Urinary bladder (tissue), 4 donors: ENCODE measurements at places on chromosomes 7 and 10. TPM values are rescaled to one million over a fixed set of nuclear protein-coding genes. Genes with fewer than 3 reads are reported as not detected.

- DNase-seq: no peak
Observed at GRCh38 chr10:117162093-117163060, 24.3 kb upstream of the VAX1 start.

DNA sequence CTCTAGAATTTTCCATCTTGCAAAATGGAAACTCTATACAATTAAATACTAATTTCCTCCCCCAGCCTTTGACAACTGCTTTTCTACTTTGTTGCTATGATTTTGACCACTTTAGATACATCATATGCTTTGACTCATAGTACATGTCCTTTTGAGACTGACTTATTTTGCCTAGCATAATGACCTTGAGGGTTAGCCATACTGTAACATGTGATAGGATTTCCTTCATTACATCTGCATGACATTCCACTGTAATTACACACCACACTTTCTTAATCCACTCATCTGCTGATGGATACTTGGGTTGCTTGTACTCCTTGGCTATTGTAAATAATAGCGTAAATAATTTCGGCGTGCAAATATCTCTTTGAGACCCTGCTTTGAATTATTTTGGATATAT is 127.7 kb downstream of the JAZF1 start:
- DNase-seq: no peak

The SPDYE11 gene
- not detected for total RNA-seq

DNA sequence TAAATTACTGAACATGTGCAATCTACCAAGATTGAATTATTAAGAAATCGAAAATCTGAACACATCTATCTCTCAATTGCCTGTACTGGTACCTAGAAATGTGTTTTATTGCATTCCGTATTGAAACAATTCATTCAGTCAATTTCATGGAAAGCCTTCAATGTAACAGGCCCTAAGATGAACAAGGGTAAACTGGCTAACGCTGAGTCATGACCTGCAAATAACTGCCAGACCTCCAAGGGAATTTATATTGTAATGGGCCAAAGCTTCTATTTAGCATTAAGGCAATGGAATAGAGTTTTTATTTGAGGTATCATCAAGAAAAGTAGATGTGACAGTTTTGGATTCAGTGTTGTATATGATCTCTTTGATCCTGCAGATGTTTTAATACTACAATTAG is 49.9 kb upstream of the CD36 start:
- DNase-seq: no peak

DNA sequence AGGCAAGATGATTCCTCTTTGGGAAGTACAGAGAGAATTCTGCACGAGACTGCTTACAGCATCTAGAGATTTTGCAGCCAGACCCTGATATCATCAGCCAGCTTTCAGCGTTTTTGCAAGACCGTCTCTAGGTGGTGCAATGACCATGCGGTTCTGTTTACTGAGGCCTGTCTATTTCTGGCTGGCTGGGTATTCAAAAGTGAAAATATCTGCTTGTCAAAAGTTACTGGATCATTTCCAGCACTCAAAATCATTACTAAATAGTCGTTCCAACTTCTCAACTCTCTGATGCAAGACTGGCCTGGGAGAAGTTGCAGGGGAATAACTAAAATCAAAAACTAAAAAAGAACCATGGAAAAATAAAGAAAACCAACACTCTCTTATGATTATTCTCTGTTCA is 240.1 kb downstream of the ELMO1 start:
- DNase-seq: peak; percentile 71

The CSGALNACT2 gene
- 39.8 TPM for total RNA-seq

DNA sequence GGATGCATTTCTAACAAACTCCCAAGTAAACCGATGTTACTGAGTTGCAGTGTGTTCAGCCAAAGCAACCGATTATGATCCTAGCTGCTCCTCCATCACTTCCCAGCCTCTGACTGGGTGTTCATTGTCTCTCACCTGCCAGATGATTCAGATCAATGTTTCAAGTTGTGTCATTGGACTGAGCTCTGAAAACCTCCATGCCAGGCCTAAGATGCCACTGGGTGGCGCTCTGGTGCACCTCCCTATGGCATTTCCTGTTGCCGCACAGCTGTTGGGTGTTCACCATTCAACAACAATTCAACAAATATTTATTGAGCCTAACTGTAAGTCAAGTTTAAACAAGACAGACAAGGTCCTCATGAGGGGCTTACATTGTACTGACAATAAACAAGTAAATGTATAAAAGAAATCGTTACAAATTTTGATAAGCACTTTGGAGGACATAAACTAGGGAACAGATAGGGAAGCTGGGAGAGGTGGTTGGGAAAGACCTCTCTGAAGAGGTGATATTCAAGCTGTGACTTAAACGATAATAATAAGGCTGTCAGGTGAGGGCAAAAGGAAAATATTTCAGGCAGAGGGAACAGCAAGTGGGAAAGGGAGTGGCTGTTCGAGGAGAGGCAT is 22.8 kb downstream of the RGR start:
- DNase-seq: no peak

DNA sequence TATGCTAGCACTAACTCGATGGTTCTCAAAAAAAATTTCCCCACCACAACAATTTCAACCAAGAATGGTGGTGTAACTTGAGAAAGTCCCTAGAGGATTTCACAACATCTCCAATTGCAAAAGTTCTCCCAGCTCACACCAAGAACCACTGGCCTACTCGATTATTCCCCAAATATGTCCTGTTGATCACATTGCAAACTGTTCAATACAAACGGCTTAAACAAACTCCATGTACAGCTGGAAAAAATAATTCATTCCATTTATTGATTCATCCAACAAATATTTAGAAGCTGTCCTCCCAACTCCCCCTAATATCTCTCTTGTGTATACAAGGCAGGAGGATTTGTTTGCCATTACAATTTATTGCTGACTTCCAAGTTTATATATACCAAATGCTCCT is 19.1 kb downstream of the TMEM176B start:
- no peak for DNase-seq

DNA sequence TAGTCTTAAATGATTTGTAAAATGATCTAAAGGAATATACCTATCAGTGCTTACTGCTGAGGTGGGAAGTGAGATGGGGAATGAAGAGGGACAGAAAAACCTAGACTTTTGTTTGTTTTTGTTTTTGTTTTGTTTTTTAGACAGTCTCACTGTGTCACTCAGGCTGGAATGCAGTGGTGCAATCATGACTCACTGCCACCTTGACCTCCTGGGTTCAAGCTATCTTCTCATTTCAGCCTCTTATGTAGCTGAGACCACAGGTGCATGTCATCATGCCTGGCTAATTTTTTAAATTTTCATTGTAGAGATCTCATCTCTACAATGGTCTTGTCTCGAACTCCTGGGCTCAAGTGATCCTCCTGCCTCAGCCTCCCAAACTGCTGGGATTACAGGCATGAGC is 116.4 kb upstream of the SEM1 start:
- no peak for DNase-seq

The MPP7 gene
- total RNA-seq: 31.2 TPM

DNA sequence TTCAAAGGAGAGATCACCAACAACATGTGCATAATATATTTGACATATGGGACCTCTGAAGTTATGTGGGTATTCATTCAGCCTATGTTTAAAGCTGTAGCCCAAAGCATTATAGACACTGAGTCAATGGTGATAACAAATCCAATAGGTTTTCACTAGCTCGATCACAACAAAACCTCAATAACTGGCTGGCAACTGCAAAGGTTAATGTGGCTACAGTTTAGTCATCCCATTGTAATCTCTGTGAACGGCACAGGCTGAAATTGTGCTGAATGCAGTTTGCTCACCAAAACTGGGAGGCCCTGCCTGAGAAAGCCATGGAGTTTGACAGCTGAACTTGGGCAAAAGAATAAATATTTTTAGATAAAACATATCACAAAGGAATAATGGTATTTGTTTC is 152.4 kb upstream of the ADO start:
- DNase-seq: no peak

The CFAP69 gene
- total RNA-seq: 19.1 TPM

The GPNMB gene
- 48.1 TPM for total RNA-seq

DNA sequence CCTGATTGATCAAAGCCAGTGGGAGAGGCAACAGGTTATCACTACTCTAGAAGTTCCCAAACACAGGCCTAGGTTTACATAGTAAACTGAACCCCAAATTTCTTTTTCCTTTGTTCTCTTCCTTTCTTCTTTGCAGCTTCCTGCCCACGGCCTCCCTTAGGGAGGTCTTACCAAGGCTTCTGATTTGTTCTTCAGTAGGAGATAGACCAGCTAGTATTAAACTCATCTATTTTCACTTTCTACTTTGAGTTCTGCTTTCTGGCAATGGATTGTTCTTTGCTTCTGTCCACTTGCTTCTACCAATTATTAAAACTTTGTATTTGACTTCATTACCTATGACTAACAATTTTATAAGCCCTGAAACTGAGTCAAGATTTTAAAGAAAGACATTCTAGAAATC is 251.2 kb upstream of the FZD1 start:
- DNase-seq: no peak

GRCh38 chr10:17092216-17092944 is 37.2 kb downstream of the CUBN start:
- no peak for DNase-seq

DNA sequence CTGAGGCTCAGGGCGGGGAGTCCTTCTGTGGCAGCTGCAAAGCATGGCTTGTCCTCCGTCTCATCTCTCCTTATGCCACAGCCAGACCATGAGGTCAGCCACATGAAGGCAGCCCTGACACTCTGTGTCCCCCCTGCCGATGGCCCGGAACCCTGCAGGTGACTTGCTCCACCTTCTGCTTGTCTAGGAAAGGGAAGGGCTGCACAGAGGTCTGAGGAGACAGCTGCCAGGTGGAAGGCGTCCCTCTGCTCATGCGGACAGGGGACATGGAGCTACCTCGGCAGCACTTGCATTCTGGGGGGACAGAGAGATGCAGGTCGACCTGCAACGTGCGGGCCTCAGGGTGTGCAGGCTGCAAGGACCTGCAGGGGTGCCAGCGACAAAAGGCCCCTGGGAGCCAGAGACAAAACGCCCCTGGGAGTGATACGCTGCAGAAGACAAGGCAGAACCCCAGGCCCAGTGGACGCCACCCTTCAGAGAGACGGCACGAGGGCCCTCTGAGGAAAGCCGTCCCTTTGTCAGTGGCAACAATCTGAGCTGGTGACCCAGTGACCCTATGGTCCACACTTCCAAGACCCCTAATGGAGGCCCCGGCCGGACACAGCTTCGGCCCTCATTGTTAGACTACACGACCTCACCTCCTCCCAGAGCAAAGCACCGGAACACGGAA is 205.2 kb upstream of the PPP2R2D start:
- no peak for DNase-seq

GRCh38 chr7:108249453-108249852 is 119.3 kb upstream of the LAMB4 start:
- no peak for DNase-seq

- peak; percentile 67 for DNase-seq
Observed at GRCh38 chr7:16847381-16847860, 34.4 kb downstream of the AGR3 start.
